ENCODE measurements at places on chromosomes 3 and 15.

DNA sequence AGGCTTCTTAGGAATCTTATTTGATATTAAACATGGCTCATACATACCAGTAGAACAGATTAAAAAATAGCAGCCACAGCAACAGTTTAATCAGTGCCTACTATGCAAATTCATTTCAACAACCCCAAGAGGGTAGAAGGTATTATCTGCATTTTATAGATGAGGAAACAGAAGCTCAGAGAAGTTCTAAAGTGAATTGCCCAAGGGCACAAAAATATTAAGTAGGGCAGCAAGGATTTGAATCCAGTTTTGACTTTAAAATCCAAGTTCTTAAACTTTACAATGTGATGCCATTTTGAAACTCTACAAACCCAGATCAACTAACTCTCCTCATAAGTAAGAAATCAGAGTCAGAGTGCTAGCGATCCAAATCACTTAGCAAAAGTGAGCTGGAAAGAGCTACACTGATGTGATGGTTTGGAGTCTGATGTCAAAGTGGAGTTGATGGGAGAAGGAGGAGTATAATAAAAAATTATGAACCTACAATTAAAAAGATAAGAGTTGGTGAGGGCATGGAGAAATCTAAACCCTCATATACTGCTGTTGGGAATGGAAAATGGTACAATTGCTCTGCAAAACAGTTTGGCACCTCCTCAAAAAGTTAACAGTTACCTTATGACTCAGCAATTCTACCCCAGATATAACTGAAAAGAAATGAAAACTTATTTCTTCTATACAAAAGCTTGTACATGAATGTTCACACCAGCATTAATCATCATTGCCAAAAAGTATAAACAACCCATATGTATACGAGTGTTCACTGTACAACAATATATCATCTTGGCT, 51.0 kb upstream of the PLXND1 start:
- no peak for DNase-seq

- no peak for DNase-seq
These were observed 1.9 kb downstream of the IVD start for GRCh38 chr15:40407330-40407990.

GRCh38 chr15:45970542-45970941, 335.7 kb downstream of the SQOR start:
- no peak for DNase-seq

DNA sequence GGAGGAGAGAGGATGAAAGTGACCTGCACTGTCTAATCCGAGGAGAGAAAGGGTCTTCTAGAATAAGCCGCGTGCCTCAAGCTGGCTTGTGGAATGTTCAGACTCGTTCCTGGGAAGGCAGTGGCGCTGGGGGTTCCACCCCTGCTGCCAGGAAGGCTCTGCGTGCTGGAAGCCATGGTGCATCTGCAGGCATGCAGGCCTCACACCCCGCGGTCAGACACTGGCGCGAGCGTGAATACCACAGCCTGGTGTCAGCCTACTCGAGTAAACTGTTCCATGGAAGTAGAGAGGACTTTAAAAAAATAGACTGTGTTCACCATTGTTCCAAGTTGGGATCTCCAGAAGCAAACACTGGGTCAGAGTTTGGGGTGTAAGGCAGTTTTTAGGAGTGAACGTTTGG, 25.9 kb upstream of the GABRG3 start:
- no peak for DNase-seq

DNA sequence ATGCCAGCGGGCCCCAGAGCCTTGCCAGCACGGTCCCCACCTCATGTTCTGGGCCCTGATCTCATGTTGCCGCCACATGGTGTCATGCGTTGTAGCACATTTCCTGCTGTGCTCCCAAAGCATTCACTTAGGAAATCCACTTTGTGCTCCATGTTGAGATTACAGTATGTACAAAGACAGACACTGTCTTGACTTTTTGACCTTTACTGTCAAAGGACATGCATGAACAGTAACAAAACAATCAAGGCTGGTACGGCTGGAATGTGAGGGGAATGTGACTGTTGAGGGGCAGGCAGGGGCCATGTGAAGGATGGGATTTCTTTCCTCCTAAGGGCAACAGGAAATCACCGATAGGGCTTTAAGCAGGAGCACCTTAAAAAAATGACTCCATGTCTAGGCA, 53.3 kb upstream of the RPL32 start:
- DNase-seq: no peak

DNA sequence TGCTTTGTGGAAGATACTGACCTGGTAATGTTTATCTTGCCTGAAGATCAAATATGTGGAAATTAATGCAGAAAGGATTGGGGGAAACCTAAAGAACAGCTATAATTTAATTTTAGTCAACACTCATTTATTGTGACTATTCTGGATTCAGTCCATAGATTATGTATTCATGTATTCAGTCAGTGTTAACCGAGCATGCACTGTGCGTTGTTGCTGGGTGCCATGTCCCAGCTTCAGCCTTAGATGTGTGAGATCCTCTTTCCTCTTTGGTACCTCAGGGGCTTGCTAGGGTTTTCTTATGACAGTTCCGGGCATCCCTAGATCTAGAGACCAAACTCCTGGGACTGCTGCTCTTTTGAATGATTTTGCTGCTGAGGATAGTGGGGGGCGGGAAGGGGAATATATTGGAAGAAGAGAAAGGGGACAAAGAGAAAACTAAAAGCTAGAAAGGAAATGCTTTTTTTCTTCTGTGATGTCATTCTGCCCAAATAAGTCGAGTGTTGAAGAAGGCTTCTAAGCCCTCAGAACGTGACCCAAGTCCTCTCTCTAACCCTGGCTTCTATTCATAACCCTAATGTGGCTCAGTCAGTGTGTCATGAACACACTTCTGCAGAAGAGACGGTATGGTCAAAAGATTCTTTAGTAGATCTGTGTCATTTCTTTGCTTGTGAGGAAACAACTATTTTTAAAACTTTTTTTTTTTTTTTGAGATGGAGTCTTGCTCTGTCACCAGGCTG, 33.5 kb downstream of the STARD9 start:
- no peak for DNase-seq

- no peak for DNase-seq
These were observed 35.3 kb downstream of the SQOR start for GRCh38 chr15:45670091-45670490.

DNA sequence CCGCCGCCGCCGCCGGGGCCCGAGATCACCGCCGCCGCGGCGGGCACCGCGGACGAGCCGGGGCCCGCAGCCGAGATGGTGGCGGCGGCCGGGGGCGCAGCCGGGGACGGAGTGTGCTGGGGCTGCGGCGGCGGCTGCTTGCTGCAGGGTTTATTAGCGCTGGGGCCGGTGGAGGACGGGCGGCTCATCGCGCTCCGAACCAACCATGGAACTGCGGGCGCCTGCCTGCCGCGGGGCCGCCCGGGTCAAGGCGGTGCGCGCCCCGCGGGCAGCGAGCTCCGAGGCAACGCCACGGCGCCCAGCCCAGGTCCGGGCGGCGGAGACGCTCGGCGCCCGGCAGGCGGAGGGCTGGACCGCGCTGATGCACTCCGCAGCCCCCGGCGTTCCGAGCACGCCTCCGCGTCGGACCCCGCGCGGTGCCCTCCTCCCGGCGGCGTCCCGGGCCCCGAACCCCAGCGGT, 277 bp downstream of the SIAH2 start:
- DNase-seq: no peak

DNA sequence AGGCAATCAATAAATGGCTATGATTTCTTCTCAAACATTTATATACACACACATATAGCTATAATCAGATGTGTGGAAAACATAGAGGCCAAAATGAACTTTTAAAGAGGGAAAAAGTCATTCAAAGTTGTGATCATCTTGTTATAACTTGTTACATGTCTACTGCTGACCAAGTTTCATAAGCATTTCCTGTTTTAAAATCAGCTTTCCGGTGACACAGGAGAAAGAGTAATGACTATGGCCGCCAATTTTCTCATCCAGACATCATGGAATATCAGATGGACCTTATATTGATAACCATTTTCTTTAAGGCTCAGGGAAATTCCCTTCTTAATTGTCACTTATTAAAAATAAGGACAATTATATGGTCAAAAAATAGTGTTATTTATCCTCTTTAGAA, 71.7 kb upstream of the AGTR1 start:
- no peak for DNase-seq

DNA sequence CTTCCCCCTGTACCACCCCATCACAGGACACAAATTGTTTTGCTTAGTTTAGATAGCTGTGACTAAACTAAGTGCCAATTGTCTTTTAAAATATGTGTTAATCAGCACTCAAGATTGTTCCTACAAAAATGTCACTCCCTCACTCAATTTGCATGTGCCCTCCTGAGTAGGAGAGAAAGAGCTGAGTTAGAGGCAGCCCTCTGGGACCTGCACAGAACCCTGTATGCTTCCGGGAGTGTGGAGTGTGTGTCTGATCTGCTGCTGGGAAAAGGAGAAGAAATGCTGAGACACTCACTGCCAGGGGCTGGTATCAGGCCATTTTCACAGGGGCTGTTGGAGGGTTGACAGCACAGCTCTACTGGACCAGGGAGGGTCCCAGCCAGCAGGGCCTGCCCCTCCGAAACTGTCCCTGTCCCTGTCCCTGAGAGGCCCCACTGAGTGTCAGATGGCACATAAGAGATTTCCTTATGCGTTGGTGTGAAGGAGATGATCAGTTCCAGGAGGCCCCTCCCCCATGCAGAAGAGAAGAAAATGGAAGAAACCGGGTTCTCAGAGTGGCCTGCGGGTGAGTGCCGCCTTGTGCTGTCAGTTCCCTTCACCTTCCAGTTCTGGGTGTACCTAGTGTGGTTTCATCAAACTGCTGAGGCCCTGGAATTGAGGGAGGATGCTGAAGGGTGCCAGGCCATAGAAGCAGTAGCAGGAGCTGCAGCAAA, 3.9 kb upstream of the B3GNT5 start:
- no peak for DNase-seq

- no peak for DNase-seq
These were observed 42.9 kb downstream of the RPN1 start for GRCh38 chr3:128607710-128608048.

GRCh38 chr15:59237119-59237855, 30.6 kb downstream of the LDHAL6B start:
- DNase-seq: no peak

- no peak for DNase-seq
These were observed 214.3 kb upstream of the FEZF2 start for GRCh38 chr3:62587579-62588031.

- no peak for DNase-seq
These were observed 36.4 kb downstream of the SLC12A1 start for GRCh38 chr15:48242535-48242934.

DNA sequence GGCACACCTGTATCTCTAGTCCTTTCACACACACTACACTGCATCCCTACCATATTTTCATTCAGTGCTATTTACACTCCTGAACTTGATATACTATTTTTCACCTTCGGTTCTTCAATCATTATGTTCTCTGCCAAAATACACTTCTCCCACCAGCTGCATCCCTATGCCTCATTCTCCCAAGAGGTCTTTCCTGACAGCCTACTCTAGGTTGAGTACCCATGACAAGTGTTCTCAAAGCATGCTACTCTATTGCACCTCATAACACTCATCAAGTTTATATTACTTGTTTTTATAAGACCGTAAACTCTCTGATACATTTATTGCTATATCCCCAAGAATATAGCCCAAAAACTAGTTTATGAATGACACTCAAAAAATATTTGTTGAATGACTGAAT, 549.5 kb downstream of the PYDC2 start:
- DNase-seq: no peak

DNA sequence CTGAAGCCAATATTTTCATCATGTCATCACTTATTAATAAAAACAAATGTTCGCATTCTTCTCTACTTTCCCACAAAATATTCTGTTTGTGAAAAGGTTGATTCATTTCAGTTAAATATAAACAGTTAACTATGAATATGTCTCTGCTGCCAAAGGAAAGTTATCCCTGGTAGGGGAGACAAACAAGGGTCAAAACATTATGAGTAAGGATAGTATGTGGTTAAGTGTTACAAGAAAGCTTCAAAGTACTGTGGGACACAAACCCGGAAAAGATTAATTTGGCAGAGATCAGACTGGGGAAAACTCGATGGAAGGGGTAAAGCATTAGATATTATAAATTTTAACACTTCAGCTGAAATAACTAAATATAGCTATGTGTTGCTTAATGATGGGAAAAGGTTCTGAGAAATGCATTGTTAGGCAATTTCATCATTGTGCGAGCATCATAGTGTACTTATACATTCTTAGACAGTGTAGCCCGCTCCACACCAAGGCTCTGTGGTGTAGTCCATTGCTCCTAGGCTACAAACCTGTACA, 436.5 kb upstream of the TBL1XR1 start:
- no peak for DNase-seq

GRCh38 chr3:159208050-159208449, 406.2 kb downstream of the MFSD1 start:
- DNase-seq: no peak

DNA sequence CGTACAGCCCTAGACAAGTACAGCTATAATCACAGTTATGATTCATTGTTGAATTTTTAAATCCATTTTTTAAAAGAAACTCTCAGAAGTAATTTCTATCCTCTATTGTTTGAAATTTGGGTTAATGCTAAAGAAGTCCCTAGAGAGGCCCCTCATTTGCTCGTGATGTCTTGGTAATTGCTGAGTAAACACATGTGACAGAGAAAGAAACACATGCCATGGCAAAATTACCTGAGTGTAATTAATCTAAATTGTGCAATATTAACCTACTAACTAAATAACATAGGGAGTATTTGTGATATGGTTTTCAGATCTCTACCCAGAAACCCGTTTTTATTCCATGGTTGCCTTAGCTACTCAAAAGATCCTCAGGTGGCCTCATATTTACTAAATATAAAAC, 10.8 kb downstream of the NEK10 start:
- no peak for DNase-seq

DNA sequence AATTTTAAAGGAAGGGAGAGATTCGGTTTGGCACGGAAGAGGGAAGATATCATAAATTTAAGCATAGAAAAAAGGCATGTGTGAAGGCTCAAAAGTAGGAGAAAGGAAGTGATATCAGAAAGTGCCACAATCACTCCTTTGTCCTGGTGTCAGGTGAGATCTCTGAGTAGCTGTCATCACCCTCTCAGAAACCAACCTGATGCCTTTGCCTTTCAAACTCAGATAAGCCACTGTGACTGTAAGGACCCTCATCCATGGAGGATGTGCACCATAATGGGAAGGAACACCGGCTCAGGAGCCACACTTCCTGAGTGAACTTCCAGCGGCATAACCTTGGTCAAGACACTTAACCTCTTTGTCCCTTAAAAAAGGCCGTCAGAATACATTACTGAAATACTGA, 318.7 kb upstream of the SEMA6D start:
- no peak for DNase-seq

DNA sequence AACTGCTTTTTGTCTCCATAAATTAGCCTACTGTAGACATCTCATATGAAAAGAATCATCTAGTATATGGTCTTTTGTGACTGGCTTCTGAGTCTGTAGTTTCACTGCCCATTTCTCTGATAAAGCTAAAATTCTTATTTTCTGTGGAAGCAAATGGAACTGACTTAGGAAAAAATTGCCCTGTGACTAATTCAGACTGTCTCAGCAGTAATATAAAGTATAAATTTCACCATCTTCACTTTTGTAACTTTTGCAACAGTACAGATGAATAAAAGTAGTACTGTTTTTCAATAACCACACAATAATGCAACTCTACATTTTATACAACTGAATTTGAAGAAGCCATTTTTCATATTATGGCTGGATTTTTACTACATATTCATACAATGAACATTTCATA, 104.1 kb downstream of the TBC1D5 start:
- DNase-seq: no peak

- no peak for DNase-seq
These were observed 139.9 kb downstream of the TJP1 start for GRCh38 chr15:29682361-29682760.

- no peak for DNase-seq
These were observed 54.3 kb downstream of the TBC1D2B start for GRCh38 chr15:78023081-78023665.

- no peak for DNase-seq
These were observed 48.8 kb downstream of the PDE8A start for GRCh38 chr15:85030301-85030929.

- no peak for DNase-seq
These were observed 62.3 kb downstream of the ADCY5 start for GRCh38 chr3:123386477-123387040.

Measured in stimulated activated CD4-positive, alpha-beta T cell treated with anti-CD3 and anti-CD28 coated beads, TNF-alpha, amount 100 ng/mL, for 24 hours (primary cell).